ENCODE measurements at places on chromosomes 1 and 21. TPM values are rescaled to one million over a fixed set of nuclear protein-coding genes. Genes with fewer than 3 reads are reported as not detected.

DNA sequence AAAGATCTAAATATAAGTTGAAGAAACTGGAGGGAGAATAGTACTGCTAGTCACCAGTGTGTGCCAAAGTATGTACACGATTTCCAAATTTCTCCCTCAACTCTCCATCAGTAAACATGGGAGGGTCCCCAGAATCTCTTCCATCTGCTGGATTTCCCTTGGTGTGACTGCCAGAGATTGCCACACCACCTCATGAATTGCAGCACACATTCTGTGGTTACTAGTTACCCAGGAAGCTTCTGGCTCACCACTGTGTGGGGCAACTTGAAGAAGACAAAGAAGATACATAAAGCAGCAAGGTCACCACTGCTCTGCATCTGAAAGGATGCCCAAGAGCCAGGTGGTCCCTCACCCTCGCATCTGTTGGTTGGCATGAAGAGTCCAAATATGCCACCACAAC, 191.7 kb upstream of the ESRRG start:
- no peak for DNase-seq

GRCh38 chr1:86499987-86500593, 31.4 kb downstream of the CLCA1 start:
- DNase-seq, result no peak

Gene OR2L2
- total RNA-seq, result 0.12 TPM

Gene LCE1F
- total RNA-seq, result not detected

All from activated CD4-positive, alpha-beta T cell treated with anti-CD3 and anti-CD28 coated beads for 36 hours (primary cell).